ENCODE measurements at places on chromosomes 2 and 18.

GRCh38 chr2:223053484-223054192 lies 1.6 kb downstream of the KCNE4 start:
- no peak for DNase-seq

DNA sequence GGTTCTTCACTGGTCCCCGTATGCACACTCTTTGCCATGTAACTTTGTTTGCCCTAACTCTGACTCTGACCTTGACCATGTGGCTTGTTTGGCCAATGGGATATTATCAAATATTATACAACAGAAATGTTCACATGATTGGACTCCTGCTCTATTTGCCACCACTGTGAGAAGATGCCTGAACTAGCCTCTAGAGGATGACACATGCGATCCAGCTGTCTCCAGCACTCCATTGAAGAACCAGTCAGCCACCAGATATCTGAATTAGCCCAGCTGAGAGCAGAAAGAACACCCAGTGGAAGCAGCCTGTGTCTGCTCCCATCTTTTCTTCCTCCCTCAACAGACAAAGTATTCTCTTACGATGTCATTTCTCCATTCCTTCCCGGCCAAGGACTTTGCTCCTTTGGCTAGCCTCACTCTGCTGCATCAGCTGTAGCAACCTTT lies 412.1 kb downstream of the IRS1 start:
- no peak for DNase-seq

DNA sequence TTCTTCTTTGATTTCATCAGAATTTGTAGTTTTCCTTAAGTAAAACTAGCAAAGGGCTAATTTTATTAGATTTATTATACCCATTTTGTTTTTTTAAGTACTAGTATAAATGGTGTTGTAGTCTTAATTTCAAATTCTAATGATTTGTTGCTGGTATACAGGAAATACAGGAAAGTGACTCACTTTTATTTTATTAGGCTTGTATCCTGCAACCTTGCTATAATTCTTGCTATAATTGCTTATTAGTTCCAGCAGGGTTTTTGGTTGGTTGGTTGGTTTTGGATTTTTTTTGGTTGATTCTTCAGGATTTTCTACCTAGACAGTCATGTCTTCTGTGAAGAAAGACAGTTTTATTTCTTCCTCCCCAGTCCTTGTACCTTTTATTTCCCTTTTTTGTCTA lies 110.6 kb upstream of the IL1R2 start:
- DNase-seq: no peak

DNA sequence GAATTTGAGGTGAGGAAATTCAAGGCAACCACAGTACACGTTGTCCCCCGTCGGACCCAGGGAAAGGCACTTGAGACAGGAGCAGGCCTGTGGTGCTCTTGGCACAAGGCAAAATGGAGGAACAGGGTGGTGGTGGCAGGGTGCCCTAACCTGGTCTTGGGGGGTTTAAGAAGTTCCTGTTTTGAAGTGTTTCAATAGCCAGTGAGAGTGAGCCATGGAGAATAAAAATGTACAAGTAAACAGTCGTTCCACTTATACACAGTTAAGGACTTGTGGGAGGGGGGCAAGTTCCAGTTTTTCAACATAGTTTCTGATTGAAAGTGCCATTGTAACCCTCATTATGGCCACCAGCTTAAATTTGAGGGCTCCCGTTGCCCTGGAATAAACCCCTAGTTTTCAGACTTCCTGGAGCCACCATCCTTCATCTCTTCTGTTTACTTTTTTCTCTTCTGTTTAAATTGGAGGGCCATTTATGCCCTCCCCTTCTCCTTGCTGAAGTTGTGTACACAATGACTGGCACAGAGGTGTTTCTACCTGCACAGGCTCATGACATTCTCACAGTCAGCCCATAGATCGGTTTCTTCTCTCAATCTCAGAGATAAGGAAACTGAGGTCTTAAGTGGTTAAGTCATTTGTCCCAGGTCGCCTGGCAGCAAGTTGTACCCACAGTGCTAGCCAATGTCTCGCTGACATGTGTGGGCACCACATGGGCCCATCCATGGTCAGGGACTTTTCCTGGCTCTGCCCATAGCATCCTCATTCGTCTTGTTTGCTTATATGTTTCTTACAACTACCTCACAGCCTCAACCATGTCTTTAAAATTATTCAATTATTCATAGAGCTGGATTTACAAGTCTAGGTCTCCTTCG lies 66.0 kb upstream of the ST3GAL5 start:
- no peak for DNase-seq

GRCh38 chr2:186382932-186383331 lies 103.1 kb upstream of the ZC3H15 start:
- no peak for DNase-seq

DNA sequence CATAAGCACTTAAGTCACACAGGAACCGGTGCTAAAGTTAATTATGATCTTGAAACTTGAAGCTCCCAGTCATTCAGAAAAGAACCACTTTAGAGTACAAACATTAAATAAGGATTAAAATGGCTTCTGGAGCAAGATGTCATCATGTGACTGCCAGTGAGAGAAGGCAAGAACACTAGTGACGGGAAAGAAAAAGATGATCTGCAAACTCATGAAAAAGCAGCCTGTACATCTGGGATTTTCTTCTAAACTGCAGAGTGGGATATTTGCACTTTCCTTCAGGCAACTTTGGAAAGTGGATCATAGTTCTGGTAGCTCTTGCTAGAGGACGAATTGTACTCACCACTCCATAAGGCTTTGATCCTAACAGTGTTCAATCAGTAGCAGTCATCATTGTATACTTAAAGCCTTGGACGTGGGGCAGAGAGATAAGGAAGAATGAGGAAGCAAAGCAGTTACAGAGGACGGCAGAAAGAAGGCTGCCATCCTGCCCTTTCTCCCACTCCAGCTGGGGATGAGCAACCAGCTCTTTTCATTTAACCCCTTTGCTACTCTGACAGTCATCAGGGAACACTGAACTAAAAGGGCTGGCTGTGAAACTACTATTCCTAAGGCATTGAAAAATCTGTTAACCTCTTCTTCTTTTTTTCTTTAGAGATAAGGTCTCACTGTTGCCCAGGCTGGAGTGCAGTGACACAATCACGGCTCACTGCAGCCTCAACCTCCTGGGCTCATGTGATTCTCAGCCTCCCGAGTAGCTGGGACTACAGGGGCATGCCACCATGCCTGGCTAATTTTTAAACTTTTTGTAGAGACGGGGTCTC lies 18.1 kb downstream of the ABHD3 start:
- DNase-seq: no peak

DNA sequence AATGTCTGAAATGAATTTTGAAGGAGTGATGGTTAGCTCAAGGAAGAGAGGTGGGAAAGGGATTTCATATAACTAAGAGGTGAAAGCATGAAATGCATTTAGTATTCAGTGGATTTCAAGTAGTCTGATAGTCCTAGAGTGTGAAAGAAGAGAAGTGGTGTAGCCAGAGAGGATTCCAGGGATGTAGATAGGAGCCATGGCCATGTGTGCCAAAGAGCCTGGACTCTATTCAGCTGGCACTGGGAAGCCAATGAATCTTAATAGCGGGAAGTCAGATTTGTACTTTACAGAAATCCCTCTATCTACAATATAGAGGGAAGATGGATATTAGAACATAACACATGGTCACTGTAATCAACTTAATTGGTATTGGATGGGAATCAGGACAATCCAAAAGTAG lies 8.3 kb upstream of the BOLL start:
- no peak for DNase-seq

DNA sequence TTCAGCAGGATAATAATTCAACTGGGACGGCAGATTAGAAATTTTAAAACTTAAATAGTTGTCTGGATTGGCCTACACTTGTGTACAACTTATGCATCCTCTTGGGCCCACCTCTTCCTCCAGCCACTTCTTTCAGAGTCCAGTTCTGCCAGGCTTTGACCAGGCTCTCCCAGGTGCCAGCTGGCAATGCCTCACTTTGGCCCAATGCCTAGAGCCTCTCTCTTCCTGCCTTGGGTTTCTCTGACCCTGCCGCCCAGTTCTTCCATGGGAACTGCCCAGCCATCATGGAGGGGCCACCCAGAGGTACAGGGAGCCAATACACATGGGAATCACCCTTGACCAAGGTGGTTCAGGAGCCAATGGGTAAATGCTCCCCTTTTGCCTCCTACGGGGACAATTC lies 135.5 kb downstream of the IRS1 start:
- DNase-seq: no peak

GRCh38 chr2:5507367-5507766 lies 184.8 kb upstream of the SOX11 start:
- DNase-seq: no peak

- no peak for DNase-seq
Measured at GRCh38 chr2:189802396-189802912, 18.2 kb downstream of the PMS1 start.

- DNase-seq: no peak
Measured at GRCh38 chr18:74942319-74942910, 266.5 kb downstream of the PTGR3 start.

- DNase-seq: no peak
Measured at GRCh38 chr18:35189510-35189909, 51.3 kb upstream of the ZNF397 start.

DNA sequence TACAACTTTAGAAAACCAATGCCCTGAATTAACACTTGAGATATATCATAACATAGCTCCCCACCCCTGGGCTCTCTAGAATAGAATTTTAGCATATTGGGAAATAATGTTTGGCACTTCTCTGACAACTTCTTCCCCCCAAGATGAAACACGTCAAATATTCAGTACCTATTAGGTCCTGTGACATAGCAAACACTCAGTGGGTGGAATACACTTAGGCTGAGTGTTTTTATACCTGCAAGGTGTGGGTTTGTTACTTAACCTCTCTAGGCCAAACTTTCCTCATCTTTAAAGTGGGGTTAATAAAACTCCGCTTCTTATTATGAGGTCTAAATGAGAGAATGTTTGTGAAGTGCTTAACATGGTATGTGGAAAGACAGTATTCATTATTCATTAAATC lies 56.1 kb downstream of the LAMA3 start:
- DNase-seq: no peak

DNA sequence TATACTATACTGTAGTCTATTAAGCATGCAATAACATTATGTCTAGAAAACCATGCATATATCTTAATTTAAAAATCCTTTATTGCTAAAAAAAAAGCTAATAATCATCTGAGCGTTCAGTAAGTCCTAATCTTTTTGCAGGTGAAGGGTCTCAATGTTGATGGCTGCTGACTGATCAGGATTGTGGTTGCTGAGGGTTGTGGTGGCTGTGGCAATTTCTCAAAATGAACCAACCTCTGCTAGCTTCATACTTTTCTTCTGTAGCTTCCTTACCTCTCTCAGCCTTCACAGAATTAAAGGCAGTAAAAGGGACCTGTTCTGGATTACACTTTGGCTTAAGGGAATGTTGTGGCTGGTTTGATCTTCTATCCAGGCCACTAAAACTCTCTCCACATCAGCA lies 235.8 kb downstream of the NBAS start:
- DNase-seq: no peak

DNA sequence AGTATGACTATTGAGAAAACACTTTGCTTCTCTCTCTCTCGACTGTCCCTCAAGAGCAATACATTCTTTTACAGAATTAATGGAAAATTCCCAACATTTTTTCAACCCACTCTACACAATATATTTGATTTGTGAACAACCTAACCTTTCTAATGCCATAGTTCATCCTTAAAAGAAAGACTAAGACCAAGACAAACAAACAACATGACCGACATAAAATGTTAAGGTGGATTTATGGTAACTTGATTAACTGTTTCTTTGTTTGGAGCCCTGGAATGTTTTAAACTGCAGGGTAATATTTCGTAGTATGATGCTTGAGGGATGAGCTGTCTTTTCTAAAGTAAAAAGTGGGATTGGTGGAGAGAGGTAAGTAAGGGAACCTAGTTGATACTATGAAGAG lies 738.2 kb downstream of the MBD2 start:
- no peak for DNase-seq
